ENCODE measurements at places on chromosomes 12 and 14. TPM values are rescaled to one million over a fixed set of nuclear protein-coding genes. Genes with fewer than 3 reads are reported as not detected.

The GON7 gene
- total RNA-seq = 14.0 TPM

The FAM181A gene
- total RNA-seq = not detected

The TMTC2 gene
- 1.0 TPM for total RNA-seq

The STAC3 gene
- total RNA-seq = 0.36 TPM

The PRB2 gene
- total RNA-seq = not detected

The WBP11 gene
- 45.8 TPM for total RNA-seq

The PIWIL1 gene
- not detected for total RNA-seq

The XRCC3 gene
- 27.3 TPM for total RNA-seq

The KCNC2 gene
- total RNA-seq = not detected

The PMCH gene
- total RNA-seq = not detected

The DICER1 gene
- 19.4 TPM for total RNA-seq

The SOX5 gene
- not detected for total RNA-seq

The IFNG-AS1 gene
- total RNA-seq = not detected

The TPH2 gene
- not detected for total RNA-seq

The ZCCHC8 gene
- 24.1 TPM for total RNA-seq

The REM2 gene
- total RNA-seq = 0.26 TPM

The TAS2R7 gene
- not detected for total RNA-seq

The SLC6A13 gene
- 0.26 TPM for total RNA-seq

The PDE3A gene
- 3.5 TPM for total RNA-seq

The RNASE4 gene
- total RNA-seq = 4.3 TPM

The LGR5 gene
- total RNA-seq = not detected

The SERPINA1 gene
- total RNA-seq = 0.72 TPM

The MYH7 gene
- not detected for total RNA-seq

The AMIGO2 gene
- 106 TPM for total RNA-seq

The OTOGL gene
- not detected for total RNA-seq

The TAS2R13 gene
- total RNA-seq = not detected

The C1RL gene
- total RNA-seq = 15.6 TPM

The HOXC12 gene
- not detected for total RNA-seq

The SYT1 gene
- 6.2 TPM for total RNA-seq

The SERPINA9 gene
- total RNA-seq = not detected

The RGS6 gene
- not detected for total RNA-seq

The ASCL1 gene
- not detected for total RNA-seq

The DCN gene
- not detected for total RNA-seq

The TAS2R43 gene
- total RNA-seq = not detected

The RTN1 gene
- not detected for total RNA-seq

The GALNT8 gene
- total RNA-seq = not detected

The KRT73 gene
- not detected for total RNA-seq

The HOXC4 gene
- total RNA-seq = 3.5 TPM
